ENCODE measurements at places on chromosomes 5 and 9.
A peak's percentile ranks its signal among the peaks of the same experiment; 100 is the strongest.

DNA sequence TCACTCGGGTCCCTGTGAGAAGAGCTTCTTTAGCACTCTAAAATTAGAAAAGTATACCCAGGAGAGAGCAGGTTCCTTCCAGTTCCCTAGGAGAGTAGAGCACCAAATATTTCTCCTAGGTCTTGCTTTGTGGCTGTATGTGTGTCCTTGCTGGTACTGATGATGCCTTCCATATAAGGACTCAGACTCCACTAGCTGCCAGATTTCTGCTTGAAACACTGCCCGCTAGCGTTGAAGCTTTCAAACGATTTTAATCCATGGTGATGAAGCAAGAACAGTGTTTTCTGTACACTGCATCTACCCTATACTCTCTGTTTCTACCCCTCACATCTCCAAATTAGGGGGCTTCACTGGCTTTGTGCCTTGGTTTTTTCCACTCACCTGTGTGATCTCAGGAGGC, 2.4 kb upstream of the SMC2 start:
- DNase-seq, result peak; percentile 53

- peak; percentile 18 for DNase-seq
Measured at GRCh38 chr5:87899721-87900131, 368.9 kb downstream of the TMEM161B start.

- DNase-seq, result peak; percentile 89
Measured at GRCh38 chr5:96146675-96147074, 185.0 kb upstream of the ELL2 start.

DNA sequence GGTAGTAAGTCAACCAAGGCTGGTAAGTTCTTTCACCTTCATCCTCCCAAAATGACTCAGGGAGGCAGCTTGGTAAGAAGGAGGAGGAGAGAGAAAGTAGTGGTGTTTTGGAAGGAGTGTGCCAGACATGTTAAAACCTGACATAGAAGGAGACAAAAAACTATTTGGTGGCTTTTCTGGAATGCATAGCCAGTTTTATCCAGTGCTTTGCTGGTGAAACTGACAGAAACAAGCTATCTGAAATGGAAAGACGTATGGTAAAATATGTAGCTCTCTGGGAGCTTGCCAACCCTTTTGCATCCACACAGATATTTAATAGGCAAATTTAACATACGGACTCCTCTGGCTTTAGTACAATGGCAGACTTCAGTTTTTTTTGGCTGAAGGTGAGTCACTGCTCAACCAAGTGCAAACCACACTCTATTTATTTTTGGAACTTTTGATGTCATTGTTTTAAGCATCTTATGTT, 45.4 kb downstream of the RAB14 start:
- DNase-seq, result peak; percentile 56

DNA sequence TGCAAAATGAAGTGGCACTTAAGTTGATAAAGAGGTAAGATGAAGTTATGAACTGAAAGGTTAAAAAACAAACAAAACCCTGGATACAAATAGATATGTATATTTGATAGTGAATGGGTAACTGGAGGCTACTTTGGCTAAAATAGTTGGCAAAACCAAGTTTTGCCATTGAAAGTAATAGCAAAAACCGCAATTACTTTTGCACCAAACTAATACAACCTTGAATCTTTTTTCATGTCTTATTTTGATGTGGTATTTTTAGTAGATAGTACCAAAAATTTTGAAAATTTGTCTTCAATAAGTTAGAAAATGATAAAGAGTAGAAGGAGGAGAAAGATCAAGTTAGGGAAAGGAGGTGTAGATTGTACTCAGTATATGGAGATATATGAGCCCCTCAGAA, 47.9 kb upstream of the PLCXD3 start:
- no peak for DNase-seq

GRCh38 chr5:170313344-170313743, 15.8 kb upstream of the LCP2 start:
- no peak for DNase-seq

- DNase-seq, result no peak
Measured at GRCh38 chr5:125503946-125504345, 757.5 kb upstream of the ZNF608 start.

DNA sequence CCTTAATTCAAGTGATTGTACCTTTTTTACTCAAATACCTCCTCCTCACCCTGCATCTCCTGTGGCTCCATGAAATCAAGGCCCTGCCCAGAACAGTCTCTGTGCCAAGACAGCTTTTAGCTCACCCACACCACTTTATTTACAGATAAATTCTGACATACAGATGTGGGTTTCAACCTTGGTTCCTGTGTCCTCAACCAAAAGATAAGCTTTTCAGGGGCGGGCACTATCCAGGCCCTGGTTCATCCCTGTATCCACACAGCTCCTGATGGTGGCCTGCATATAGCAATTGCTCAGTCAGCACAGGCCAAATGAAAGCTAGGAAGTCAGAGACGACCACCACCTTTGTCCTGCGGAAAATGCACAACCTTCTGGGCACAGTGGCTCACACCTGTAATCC, 8.3 kb downstream of the SHB start:
- no peak for DNase-seq
